ENCODE measurements at places on chromosomes 2 and 18.

DNA sequence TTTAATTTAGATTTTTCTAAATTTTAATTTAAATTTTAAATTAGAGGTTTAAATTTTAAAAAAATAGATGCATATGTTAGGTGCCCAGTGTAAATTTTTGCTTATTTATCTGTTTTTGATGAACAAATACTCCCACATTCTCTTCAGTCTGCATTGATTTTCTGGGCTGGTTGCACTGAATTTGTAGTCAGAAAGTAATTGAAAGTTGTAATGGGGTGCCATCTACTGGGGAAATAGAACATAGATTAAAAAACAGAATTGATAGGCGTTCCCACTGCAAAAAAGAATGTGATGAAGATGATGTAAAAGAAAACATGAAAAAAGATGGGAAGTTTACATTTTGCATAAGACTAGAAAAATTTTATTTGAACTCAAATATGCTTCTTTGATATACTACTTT is 51.7 kb upstream of the CCDC85A start:
- DNase-seq, result no peak

DNA sequence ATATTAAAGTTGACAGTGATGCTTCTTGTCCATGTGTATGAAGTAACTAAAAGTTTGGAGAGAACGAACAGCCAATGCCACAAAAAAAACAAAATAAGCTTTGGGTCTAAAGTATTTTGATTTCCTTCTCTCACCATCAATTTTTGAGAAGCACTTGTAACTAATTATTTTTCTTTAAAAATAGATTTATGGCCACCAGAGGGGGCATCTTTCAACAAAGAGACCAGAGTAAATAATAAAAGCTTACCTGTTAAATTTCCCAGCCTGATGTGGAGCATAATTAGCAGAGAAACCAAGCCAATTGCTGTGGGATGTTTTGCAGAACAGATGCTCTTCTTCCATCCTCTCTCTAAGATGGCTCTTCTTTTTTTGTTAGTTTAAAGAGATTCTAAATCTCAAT is 29.0 kb downstream of the LINC00305 start:
- DNase-seq, result no peak

DNA sequence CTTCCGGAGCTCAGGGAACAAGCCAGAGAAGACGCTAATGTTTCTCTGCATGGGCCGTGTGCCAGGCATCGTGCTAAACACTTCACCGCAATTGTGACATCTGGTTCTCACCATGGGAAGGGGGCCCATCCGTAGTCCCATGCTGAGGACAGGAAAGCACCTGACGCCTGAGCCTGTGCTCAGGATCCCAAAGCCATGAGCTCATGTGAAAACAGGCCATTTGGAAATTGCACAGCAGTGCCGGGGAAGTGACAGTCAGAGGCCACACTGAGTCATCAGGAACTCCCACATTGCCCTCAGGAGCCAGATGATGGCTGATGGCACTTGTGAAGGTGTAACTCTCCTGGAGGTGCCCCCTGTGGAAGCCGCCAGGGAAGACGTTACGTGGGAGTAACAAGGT is 141.0 kb downstream of the INHBB start:
- no peak for DNase-seq

- DNase-seq, result no peak
Observed at GRCh38 chr18:27413495-27414401, 228.6 kb upstream of the CHST9 start.

DNA sequence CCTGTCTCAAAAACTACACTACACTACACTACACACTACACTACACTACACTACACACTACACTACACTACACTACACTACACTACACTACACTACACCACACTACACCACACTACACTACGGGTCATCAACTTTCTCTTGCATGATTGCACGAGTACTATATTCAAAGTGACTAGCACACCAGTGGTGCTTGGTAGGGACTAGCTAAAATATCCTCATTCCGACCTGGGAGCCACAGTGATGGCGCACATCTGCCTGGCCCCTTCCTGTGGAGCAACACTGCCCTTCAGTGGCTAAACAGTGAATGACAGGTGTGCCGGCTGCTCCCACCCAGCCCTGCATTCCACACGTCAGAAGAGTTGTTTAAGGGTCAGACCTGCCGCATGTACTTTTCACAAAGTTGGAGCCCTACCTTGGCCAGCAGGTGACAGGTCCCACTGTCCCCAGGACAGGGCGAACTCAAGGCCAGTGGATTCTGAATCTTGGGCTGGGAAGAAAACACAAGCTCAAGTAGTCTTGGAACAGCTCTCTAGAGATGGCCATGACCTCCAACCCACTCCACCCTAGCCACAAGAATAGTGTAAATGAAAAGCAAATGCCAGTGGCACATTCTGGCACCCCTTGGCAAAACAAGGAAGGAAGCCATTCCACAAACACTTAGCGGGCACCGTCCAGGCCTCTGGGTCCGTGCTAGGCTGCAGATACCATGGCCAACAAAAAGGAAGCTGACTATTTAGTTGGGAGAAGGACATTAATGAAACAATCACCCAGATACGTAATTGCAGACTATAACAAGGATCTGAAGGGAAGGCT is 79.7 kb upstream of the MSH2 start:
- peak; percentile 7 for DNase-seq
